ENCODE measurements at places on chromosomes 5 and 9.

- DNase-seq: no peak
These were observed 395.7 kb downstream of the CDK5RAP2 start for GRCh38 chr9:120184266-120184665.

GRCh38 chr9:77939149-77939668, 92.4 kb downstream of the GNAQ start:
- no peak for DNase-seq

DNA sequence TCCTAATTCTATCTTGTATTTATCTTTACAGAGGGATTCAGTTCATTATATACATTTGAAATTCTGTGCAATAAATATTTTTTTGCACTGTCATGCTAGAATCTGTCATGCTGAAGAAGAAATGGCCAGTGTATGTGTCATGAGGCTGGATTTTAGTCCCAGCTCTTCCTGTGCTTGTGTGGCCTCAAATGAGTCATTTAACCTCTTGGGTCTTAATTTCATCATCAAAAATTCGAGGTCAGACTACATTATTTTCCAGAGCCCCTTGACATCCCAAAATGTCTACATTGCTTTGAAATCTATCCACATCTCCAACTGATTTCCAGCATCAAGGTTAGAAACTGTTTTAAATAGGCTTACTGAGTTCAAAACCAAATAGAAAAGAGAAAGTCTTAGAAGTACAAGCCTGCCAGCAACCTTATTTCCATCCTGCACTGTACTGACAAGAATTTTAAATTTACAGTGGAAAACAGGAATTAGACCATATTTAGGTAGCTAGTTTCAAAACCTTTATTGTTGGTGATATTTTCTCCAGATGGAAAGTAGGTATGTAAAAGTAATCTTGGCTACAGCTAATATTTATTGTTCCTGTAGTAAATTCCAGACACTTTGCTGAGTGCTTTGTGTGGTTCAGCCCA, 96.7 kb upstream of the MAMDC2 start:
- no peak for DNase-seq

DNA sequence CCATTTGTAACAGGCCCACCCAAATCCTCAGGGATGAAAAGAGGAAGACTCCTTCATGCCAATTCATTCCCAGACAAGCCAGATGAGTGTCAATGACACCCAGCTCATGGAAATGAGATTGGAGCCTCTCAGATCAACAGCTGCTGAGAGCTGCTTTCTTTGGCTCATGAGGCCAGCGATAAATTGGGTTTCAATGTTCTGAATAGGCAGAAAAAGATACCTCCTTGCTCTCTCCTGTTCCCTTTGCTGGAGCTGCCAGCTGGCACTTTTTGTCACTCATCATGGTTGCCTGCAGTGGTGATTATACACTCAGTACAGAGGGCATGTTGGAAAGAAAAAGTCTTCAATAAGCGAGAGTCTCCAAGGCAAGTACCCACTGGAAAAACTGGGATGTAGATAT, 47.1 kb downstream of the SH3RF2 start:
- no peak for DNase-seq

GRCh38 chr9:137455359-137455991, 3.7 kb downstream of the NSMF start:
- DNase-seq: no peak

DNA sequence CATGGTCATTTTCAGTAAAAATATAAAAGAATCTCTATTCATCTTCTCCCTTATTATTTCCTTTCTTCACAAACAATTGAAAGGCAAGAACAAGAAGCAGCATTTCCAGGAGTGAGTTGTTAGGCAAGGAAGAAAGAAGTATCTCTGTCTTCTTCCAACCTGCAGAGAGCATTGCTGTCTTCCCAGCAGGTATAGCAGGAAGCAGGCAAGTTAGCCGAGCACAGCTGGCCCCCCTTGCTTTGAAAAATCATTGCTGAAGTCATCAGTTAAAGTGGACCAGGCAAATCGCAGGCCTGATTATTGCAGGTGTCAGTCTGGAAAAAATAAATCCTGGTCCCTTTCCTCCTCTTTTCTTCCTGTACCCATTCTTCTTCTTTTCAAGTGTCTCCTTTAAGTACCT, 353.1 kb upstream of the BRINP1 start:
- DNase-seq: no peak

Data from coronary artery (tissue), 2 donors.